NCI-H1417 (cell line): ENCODE measurements at places on chromosomes 12 and 14.

DNA sequence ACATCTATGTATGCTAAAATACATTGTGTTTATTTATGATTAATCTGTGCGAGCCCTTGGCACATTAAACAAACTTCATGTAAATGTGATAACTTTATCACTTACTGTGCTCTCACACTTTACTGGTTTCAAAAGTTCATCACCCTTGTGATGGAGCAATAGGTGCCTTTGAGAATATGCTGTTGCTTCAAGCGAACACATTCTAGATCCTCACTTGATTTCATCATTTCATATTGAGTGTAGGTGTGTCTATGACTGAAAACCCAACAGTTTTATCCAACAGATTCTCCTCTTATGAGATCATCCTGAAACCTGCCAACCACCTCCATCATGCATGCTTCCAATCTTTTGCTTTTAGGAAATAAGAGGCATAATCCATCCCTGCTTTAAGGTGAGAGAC, 854.4 kb downstream of the TMEM121 start:
- no peak for DNase-seq

- DNase-seq, result no peak
These were observed 13.0 kb upstream of the LEMD3 start for GRCh38 chr12:65156366-65156841.

DNA sequence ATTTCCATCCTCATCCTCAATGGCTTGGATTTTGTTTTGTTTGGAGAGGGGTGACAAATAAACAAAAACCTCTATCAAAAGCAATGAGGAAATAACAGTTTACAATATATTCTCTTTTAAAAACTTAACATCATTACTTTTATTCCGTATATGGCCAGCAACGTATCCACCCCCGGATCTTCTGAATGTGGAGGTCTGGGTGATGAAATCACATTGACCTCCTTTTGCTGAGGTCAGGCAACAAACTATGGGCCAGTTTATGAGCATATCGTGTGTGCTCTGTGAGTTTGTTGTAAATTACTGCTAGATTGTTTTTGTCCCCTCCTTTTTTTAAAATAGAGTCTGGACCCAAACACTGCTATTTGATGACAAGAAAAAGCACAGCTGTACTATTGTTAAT, 178.1 kb downstream of the BCAT1 start:
- no peak for DNase-seq

DNA sequence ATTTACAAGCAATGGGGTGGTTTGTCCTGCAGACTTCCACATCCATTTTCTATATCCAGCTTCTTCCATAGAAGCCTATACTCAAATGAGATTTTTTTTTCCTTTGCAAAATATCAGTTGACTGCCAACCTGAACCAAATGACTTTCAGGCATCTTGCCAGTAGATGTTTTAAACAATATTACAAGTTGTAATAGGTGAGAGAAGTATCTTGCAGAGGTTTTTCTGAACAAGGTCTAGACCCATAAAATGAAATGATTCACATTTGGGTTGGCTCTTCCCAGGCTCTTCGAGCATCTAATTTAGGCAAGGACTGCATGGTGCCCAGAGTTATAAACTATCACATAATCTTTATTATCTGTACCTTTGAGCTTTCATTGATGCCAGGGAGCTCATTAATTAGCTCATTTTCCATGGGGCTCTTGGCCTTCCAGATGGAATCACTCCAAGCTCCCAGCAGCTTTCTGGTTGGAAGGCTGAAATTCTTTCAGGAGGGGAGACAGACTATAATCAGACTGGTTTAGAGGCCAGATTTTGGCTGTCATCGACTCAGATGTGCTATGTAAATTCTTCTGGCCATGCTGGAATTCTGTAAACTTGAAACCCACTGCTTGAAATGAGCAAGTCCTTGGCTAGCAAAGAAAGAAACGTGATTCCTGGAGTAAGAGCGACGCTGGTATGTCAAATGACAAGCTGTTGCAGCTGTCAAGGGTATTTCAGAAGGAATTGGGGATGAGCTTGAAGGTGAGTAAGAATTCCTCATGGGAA, 32.2 kb upstream of the DICER1 start:
- DNase-seq, result no peak

GRCh38 chr14:54343272-54344121, 53.3 kb upstream of the CDKN3 start:
- peak; percentile 86 for DNase-seq

GRCh38 chr12:546920-547845, 87.4 kb downstream of the B4GALNT3 start:
- peak; percentile 82 for DNase-seq

GRCh38 chr12:78977304-78977867, 112.8 kb downstream of the SYT1 start:
- DNase-seq, result peak; percentile 33

DNA sequence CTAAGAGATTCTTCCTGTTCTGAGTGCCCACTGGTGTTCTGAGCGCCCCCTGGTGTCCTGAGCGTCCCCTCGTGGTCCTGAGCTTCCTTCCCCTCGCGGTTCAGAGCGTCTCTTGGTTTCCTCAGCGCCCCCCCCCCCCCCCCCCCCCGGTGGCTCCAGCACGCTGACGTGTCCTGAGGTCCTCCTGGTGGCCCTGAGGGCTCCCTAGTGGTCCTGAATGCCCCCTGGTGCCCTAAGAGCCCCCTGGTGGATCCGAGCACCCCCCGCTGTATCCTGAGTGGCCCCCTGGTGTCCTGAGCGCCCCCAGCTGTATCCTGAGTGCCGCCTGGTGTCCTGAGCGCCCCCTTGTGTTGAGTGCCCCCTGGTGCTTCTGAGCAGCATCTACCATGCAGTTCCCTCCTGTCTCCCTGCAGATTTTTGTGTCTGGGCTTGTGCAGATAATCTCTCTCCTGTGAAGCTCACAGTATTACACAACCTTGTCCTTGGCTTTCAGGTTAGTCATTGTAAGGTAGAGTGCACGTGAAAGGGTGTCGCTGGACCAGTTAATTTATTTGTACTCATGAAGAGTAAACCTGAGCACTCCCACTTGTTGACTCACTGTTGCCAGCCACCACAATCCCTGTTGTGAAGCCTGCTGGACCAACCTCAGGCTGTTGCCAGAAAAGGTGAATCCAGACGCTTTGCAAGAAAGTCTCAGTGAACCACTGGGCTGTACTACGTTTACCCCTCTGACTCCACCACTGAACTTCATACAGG, 1168.4 kb downstream of the TMEM121 start:
- DNase-seq, result no peak

DNA sequence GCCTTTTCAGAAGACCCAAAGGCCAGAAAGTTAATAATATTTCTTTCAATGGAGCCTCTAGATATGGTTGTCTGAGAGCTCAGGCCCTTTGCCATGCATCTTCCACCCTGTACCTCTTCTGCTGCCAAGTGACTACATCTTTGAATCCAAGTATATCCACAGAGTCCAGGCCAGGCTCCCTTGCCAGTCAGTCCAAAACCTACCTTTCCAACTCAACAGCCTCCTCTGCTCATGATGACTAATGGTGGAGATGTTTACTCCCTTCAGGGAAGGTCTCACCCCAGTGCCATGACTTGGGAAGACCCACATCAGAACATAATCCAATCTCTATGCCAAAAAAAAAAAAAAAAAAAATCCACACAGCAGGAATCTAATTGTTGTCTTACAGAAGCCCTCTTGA, 20.4 kb downstream of the TTC9 start:
- no peak for DNase-seq

- peak; percentile 9 for DNase-seq
These were observed 194.0 kb upstream of the ALG10 start for GRCh38 chr12:33828326-33828725.

DNA sequence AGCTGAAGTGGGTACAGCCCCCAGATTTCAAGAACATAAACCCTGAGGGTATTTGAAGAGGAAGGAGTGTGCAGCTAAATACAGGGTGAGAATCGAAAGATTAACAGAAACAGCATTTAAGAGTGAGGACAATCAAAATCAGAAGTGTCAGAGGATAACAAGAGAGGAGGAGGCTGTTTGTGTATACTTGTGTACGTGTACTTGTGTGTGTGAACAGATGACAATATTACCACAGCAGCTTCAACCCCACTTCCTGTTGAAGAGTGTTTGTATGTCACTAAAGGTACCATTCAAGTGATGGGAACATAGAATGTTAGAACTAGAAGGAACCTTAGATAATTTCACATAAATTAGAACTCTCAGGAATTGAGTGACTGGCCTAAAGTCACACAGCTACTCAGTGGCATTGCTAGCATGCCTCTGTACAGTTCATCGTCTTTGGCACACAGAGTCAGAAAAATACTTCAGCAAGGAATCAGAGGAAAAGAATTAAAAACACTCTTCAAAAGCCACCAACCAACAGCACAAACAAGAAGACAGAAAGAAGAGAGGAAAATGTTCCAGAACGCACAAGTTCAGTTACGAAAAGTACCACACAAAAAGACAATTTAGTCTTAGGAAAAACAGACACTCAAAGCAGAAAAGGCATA, 164.3 kb upstream of the BCL2L14 start:
- DNase-seq, result no peak

GRCh38 chr12:111201036-111201435, 167.9 kb downstream of the PHETA1 start:
- DNase-seq, result peak; percentile 87

- DNase-seq, result no peak
These were observed 92.1 kb upstream of the OTX2 start for GRCh38 chr14:56902385-56902784.

DNA sequence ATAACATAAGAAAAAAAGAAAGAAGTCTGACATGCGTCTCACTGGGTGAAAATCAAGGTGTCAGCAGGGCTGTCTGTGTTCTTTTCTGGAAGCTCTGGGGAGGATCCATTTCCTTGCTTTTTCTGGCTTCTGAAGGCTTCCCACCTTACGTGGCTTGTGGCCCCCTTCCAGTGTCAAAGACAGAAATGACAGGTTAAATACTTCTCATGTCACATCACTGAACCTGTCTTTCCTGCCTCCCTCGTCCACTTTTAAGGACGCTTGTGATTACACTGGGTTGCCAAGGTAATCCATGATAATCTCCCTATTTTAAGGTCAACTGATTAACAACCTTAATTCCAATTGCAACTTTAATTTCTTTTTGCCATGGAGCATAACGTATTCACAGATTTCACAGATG, 4.6 kb upstream of the PHC1 start:
- no peak for DNase-seq

DNA sequence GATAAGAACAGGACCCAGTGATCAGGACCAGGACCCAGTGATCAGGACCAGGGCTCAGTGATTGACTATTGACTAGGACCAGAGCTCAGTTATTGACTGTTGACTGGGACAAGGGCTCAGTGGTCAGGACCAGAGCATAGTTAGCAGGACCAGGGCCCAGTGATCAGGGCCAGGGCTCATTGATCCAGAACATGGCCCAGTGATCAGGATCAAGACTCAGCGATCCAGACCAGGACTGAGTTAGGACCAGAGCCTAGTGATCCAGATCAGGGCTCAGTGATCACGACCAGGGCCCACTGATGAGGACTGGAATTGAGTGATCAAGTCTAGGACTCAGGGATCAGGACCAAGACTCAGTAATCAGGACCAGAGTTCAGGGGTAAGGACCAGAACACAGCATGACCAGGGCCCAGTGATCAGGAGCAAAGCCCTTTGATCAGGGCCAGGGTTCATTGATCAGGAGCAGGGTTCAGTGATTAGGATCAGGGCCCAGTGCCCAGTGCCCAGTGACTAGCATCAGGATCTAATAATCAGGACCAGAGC, 176.0 kb downstream of the TMEM121 start:
- DNase-seq, result no peak
